ENCODE measurements at places on chromosomes 1 and 21.

- DNase-seq, result no peak
Observed at GRCh38 chr1:101064697-101065096, 39.1 kb upstream of the DPH5 start.

DNA sequence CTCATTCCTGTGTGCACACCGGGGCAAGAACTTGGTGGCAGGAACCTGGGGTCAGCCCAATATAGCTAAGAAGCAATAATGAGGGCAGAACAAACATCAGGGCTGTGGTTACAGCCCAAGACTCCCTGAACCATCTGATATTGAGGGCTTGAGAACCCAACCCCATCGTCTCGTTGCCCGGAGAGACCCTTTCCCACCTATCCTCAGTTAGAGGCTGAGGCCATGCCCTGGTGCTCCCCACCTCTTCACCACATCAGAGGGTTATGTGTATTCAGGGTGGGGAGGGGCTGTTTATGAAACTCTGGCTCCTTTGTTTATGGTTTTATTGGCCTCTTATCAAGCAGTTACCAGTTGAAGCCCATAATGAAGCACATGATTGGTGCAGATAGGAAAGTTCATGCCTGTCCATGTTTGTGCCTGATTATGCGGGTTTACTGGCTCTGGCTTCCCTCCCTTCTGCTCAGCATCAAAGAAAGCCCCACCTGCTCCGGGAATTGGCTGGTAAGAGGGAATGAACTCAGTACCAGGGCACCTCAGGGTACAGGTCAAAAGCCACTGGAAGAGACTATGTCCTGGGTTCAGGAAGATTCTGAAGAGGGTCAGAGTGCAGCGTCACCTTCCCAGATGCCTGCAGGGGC lies 14.5 kb downstream of the NUAK2 start:
- DNase-seq, result no peak

- no peak for DNase-seq
Observed at GRCh38 chr1:46342084-46342656, 1.6 kb downstream of the NSUN4 start.

- no peak for DNase-seq
Observed at GRCh38 chr1:79979346-79979745, 972.8 kb upstream of the ADGRL4 start.

DNA sequence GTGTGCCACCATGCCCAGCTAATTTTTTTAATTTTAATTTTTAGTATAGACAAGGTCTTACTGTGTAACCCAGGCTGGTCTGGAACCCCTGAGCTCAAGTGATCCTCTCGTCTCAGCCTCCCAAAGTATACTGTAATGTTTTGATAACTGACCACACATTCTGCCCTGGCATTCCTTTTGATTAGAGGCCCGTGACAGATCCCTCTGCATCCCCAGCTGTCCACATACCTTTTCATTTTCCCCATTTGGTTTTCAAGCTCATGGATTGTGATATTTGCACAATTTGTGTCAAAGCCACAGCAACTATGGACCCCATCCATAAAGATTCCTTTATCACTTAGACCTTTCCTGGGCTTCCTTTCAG lies 116.8 kb upstream of the ATP1A1 start:
- DNase-seq, result no peak

GRCh38 chr1:58065520-58065919 lies 481.0 kb downstream of the OMA1 start:
- no peak for DNase-seq

- no peak for DNase-seq
Observed at GRCh38 chr1:18161690-18162089, 54.1 kb downstream of the IGSF21 start.

DNA sequence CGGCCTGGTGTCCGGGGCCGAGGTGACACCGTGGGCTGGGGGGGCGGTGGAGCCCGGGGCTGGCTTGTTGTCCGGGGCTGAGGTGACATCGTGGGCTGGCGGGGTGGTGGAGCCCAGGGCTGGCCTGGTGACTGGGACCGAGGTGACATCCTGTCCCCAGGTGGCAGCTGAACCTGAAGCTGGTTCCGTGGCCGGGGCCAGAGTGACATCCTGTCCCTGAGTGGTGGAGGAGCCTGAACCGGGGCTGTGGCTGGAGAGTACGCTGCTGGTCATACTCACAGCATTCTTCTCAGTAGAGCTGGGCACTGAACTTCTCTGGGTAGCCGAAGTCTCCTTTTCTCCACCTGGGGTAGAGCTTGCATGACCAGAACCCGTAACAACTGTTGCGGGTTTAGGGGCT lies 15.8 kb downstream of the THBS3 start:
- no peak for DNase-seq

- DNase-seq, result no peak
Observed at GRCh38 chr21:16563795-16564194, 834.0 kb downstream of the USP25 start.

DNA sequence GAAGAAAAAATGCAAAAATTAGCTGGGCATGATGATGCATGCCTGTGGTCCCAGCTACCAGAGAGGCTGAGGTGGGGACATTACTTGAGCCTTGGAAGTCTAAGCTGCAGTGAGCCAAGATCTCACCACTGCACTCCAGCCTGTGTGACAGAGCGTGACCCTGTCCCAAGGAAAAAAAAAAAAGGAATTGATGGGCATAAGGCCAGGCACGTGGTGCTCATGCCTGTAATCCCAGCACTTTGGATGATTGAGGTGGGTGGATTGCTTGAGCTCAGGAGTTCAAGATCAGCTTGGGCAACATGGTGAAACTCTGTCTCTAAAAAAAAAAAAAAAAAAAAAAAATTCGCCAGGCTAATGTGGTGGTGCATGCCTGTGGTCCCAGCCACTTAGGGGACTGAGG lies 55.8 kb upstream of the ATP2B4 start:
- DNase-seq, result no peak

DNA sequence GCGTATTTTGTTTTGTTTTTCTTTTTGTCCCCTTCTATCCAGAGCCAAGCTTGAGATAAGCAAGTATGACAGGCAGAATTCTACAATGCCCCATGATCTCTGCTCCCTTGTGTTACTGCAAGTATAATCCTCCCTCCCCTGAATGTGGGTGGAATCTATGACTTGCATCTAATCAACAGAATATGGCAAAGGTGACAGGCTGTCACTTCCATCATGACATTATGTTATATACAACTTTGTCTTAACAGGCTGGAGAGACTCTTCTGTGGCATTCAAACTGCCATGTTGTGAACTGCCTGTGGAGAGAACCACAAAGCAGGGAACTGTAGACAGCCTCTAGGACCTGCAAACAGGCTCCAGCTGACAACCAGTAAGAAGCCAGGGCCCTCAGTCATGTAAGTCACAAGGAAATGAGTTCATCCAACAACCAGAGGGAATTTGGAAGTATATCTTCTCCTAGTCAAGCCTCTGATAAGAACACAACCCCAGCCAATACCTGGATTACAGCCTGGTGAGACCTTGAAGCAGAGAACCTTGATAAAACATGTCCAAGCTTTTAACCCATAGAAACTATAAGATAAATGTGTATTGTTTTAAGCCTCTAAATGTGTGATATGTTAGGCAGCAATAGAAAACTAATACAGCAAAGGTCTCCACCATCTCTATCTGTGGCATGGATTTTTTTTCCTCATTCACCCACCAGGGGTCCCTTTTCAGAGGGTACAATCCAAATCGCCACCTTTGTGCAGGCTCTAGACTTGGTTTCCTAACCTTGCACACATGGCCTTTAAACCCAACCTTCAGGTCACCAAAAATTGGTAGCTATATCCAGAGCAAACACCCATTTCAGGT lies 5.7 kb upstream of the C1orf162 start:
- no peak for DNase-seq

DNA sequence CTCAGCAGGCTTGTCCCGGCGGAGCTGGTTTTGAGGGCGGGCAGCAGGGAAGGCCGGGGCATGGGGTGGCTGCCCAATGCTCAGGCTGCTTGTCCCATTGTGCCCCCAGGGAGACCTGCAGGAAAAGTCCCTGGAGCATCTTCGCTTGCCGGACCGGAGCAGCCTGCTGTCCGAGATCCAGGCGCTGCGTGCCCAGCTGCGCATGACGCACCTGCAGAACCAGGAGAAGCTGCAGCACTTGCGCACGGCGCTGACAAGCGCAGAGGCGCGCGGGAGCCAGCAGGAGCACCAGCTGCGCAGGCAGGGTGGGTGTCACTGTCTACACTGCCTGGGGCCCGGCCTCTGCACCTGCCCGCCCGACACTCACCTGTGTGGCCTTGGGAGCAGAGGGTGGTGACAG lies 30.4 kb upstream of the DIP2A start:
- DNase-seq, result no peak

- no peak for DNase-seq
Observed at GRCh38 chr1:3529099-3529729, 74.7 kb downstream of the ARHGEF16 start.

DNA sequence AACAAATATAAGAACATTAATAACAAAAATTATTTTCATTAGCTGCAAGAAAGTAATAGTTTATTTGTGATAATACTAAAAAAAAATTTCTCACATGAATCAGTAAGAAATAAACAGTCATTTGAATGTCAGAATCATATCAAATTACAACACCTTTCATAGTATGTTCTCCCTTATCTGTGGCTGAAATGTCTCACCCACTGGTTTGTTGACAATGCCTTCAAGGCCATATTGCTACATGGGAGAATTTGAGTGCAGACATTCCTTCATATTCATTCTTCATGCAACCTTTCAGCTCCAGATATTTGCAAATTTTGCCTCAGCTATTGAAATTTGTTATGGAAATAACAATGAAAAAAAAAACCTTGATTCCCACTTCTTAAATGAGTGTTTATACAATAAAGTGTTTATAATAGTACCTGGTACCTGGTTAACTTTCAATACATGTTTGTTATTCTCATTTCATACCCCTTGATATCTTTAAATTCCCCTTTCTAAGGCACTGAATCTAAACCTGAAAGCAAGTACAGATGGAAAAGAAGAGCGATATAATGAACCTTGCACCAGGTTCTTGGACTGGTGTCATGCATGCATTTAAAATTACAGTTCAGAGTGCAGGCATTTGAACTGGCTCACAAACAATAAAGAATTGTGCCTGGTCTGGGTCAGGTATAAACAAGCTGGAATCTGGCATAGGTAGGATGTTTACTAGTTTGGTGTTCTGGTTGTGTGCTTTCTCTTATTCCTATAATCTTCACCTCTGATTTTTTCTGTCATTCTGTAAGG lies 242.2 kb upstream of the ADGRL2 start:
- DNase-seq, result no peak

DNA sequence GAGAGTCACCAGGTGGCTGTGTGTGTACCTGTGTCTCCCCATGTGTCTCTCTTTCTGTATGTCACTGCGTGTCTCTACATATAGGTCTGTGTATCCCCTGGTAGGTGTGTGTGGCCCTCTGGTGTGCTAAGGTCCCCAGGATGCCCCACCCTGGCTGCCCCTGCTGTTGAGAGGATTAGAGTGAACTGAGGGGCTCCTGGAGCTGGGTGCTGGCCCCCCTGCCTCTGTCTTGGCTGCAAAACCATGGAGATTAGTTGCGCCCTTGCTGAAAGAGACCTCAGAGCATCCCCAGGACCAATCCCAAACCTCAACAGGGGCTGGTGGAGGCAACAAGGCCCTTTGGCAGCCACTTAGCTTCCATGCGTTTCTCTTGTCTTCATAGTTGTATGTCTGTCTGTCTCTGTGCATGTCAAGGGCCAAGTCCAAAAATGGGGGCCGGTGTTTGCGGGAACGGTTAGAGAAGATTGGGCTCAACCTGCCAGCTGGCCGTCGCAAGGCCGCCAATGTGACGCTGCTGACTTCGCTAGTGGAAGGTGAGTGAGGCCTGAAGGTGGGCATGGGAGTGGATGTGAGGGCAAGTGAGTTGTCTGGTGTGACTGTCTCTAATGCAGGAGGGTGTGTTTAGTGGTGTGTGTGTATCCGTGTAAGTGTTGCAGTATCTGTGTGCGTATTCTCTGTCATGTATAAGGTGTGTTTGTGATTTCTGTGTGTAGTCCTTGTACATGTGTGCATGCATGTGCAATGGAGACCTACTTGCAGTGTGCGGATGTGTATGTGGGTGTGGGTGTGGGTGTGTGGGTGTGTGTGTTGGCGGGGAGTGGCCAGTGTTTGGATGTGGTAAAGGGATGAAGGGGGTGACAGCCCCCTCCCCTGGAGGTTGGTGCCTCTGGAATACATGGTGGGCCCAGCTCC lies 16.7 kb downstream of the TFAP2E start:
- no peak for DNase-seq
